Foreskin keratinocyte (primary cell): ENCODE measurements at places on chromosomes 16 and 17. TPM values are rescaled to one million over a fixed set of nuclear protein-coding genes. Genes with fewer than 3 reads are reported as not detected.

DNA sequence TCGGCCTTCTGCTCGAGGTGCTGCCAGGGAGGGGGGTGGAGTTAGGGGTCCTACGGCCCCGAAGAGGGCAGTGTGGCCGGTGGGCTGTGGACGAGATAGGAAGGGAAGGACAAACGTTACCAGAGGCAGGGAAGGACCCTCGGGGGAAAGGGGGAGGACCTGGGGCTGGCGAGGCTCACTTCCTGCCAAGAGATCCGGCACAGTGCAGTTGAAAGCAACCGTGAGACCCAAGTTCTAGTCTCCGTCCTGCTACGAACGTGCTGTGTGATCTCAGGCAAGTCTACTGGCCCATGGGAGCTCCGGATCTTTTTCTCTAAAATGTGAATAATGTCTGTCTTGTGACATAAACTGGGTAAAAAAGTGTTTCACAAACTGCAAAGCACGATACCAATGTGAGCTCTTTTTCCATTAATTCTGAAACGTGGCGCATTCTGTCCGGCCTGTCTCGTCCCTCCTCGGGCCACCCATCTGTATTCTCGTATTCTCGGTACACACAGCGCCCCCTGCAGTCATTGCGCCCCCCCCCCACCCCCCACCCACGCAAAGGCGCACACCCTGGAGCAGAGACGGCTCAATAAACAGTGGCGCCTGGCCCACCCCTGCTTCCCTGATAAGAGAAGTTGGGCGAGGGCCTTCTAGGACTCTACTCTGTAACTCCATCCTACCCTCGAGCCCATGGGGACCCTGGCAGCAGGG lies 8.8 kb downstream of the CYGB start:
- DNase-seq: no peak

Gene CRAMP1
- total RNA-seq: 9.8 and 10.4 TPM in 2 replicates

- DNase-seq: peak; percentile 100
Measured at GRCh38 chr16:57341441-57342303, 16.9 kb upstream of the CCL22 start.

DNA sequence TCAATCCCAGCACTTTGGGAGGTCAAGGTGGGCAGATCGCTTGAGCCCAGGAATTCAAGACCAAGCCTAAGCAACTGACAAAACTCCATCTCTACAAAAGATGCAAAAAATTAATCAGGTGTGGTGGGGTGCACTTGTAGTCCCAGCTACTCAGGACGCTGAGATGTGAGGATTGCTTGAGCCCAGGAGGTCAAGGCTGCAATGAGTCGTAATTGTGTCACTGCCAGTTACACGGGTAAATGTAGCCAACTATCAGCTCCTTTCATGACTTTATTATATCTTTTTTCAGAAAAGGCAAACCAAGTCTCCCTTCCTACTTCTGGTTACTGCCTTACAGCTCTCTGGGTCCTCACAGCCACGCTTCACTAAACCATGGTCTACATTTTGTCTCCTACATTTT lies 4.0 kb downstream of the SDF2 start:
- no peak for DNase-seq

Gene KRT13
- total RNA-seq: 0.46 and 0.61 TPM in 2 replicates
